ENCODE measurements at places on chromosomes 11 and 22.

GRCh38 chr11:126917531-126918204, 82.9 kb downstream of the KIRREL3 start:
- DNase-seq = no peak

GRCh38 chr22:24285245-24285644, 14.6 kb downstream of the SPECC1L start:
- no peak for DNase-seq

DNA sequence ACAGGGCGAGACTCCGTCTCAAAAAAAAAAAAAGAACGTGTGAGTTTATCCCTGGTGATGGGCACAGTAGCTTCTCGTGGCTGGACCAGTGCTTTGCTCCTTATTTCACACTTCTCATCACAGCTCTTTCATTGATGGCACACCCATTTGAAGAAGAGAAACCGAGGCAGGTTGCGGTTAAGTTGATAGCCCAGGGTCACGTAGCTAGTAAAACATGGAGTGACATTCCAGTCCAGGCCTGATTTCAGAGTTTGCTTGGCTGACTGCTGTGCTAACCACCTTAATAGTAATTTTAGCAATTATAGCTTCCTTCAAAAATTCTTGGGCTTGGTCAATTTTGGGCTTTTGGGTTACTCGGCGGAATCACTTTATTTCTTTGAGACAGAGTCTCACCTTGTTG, 25.8 kb downstream of the AP2A2 start:
- DNase-seq = no peak

DNA sequence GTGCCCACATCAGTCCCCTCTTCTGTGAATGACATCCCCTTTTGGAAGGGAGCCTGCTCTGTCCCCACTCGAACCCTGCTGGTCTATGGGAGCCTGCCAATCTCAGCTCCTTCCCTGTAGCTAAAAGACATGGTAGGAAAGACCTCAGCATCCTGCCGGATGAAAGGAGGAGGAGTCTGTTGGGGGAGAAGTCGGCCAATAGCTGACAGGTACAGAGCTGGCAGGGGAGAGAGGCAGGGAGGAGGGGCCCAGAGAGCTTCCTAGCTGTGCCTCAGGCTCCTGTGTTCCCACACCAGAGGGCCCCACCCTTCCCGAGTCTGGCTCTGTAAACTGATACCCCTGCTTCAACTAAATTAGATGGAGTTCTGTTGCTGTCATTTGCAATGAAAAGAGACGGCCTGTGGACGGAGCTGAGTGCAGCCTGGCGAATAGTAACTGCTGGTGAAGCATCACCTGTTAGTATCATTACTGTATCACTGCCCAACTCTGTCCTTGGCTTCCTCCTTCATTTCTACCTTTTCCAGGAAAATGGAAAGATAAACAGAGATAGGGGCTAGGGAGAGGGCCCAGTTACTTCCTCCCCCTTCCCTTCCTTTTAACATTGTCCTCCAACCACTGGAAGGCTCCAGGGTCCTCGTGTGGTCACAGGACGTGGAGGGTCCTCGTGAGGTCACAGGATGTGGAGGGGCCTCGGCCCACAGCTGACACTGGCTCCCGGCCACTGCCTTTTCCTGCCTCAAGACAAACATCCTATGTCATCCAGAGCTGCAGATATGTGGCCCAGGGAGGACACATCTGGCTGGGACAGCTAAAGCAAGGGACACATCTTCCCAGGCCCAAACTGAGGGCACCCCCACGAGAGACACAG, 15.1 kb downstream of the FXYD6 start:
- DNase-seq = no peak

DNA sequence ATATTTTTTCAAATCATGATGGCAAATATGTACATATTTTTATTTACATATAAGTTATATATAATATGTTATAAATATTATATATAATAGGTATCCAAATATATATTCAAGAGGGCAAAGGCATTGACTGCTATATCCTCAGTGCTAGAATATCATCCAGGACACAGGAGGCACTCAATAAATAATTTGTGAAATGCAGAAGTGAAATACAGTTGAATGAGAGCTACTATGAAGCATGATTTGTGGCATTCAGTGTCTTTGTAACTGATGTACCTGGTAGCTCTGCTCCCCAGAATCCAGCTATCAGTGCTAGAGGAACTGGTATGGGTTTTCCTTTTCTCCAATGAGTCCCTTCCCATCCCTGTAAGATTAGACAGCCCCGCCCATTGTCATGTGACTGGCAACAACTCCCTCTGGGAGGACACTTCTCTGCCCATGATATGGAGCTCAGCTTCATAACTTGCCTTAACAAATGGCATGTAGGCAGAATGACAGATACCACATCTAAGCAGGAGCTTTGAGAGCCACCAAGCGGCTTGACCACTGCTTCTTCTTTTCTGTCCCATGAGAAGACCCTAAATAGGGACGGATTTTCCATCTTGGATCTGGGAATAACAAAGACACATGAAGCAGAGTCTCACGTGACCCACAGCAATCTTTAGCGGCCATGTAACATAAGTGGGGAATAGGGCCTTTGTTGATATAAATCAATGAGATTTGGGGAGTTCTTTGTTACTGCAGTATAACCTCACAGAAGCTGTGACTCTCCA, 10.2 kb upstream of the CD82 start:
- no peak for DNase-seq

DNA sequence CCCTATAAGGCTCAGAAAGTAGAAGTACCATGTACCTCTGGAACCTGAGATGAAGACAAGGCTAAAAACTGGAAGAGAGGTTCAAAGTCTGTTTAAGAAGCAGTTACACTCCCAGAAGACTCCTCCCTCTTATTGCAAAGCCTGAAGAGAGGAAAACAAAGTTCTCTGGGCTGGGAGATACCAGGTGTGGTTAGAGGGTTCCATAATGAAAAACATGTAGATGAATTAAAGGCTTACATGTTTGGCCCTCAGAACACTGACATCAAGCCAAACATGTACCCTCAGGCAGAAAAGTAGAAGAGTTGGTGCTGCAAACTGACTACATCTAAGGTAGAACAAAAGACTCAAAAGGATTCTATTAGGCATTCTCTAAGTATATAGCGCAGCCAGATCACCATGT, 205.3 kb downstream of the TTC28 start:
- no peak for DNase-seq

DNA sequence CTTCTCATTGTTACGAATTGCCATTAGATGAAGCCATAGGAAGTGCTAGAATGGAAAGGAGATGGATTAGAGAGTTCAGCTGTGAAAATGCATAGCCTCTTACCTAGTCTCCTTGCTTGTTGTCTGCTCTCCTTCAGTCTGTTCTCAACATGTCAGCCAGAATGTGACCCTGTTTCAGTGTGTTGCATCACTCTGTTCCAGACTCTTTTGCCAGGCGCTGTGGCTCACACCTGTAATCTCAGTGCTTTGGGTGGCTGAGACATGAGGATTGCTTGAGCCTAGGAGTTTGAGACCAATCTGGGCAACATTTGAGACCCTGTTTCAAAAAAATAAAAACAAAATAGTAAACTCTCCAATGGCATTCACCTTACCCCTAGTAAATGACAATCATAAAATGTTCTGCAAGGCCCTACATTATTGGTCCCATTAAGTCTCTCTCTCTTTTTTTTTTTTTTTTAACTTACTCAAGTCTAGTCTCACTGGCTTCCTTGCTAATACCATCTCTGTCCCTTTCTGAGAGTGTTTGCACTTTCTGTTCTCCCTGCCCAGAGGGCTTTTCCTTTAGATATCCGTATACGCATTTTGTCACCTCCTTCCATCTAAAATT, 39.4 kb downstream of the CYP2R1 start:
- DNase-seq = no peak

DNA sequence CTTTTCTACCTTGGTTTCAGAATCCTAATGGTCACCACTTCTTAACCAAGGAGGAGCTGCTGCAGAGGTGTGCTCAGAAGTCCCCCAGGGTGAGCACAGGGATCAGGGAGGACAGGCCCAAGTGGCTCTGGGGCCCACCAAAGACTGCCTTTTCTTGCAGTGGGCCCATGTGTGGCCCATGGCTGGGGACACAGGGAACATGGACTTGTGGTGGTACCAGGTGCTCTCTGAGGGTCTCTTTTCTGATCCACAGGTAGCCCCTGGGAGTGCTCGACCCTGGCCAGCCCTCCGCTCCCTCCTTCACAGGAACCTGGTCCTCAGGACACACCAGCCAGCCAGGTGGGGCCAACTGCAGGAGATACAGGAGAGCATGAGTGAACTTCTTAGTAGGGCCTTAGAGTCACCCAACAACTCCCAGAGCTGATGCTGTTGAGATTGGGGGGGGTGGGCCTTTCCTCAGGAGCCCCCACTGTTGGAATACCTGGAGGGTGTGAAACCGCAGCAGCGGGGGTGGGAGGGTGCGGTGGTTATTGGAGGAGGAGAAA, 2.0 kb downstream of the MUS81 start:
- no peak for DNase-seq
